Heart left ventricle (tissue), 16 donors: ENCODE measurements at places on chromosomes 12 and 14. TPM values are rescaled to one million over a fixed set of nuclear protein-coding genes. Genes with fewer than 3 reads are reported as not detected.

Gene SLC7A7
- total RNA-seq = 1.8 TPM

DNA sequence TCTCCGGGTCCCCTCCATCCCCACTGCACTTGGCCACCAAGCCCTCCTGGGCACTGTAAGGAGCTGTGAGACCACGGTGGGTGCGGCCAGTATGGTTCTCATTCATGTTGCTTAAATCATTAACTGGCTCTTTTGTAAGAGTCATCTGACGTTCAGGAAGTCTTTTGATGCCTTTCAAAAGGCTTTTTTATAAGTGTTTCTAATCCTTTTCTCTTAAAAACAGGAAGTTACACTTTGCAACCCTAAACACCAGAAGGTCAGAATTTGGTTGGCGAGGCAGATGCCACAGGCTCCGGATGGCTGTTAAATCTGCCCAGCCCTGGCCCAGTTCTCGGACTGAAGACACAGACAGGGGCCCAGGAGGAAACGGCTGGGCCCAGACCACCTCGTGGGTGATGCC, 26.1 kb upstream of the DIO3 start:
- DNase-seq = no peak

Gene CLEC2A
- total RNA-seq = not detected

Gene PKP2
- total RNA-seq = 402 TPM

Gene BEGAIN
- total RNA-seq = 0.14 TPM

- no peak for DNase-seq
These were observed 164.1 kb downstream of the SPTSSA start for GRCh38 chr14:34297786-34298520.

DNA sequence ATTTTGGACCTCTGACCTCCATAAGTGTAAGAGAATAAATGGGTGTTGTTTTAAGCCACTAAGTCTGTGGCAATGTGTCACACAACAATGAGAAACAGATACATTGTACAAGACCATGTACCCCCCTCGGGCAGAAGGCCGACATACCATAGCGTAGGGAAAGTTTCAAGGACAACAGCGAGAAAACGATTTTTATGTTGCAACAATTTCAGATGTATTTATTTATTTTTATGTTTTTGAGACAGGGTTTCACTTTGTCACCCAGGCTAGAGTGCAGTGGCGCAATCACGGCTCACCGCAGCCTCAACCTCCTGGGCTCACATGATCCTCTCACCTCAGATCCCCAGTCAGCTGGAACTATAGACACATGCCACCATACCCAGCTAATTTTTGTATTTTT, 136.4 kb upstream of the NCOR2 start:
- no peak for DNase-seq

GRCh38 chr14:39974036-39974435, 541.8 kb upstream of the FBXO33 start:
- no peak for DNase-seq

Gene FUT8
- total RNA-seq = 15.8 TPM

GRCh38 chr14:71444030-71444822, 488.0 kb upstream of the RGS6 start:
- no peak for DNase-seq

Gene ADCY6
- total RNA-seq = 103 TPM

Gene RBMS2
- 32.5 TPM for total RNA-seq

- DNase-seq = no peak
These were observed 29.2 kb downstream of the SMUG1 start for GRCh38 chr12:54159589-54159988.

DNA sequence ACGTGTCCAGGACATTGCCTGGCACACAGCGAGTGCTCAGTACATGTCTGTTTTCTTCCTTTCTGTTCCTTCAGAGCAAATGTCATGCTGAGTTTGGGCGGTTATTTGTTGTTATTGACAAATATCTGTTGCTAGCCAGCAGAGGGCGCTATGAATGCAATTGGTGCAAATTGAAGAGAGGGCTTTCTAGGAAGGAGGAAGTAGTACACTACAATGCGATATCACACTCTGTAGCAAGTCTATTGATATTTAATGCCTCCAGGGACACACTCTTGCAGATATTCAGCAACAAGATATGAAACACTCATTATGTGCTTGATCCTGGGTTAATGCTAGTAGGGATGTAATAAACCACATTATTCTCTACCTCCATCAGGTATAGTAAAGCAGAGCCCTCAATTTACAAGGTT, 267.3 kb upstream of the SRRM4 start:
- DNase-seq = no peak

Gene TDRD9
- total RNA-seq = 1.1 TPM

GRCh38 chr12:115873451-115874082, 403.9 kb downstream of the MED13L start:
- DNase-seq = no peak

DNA sequence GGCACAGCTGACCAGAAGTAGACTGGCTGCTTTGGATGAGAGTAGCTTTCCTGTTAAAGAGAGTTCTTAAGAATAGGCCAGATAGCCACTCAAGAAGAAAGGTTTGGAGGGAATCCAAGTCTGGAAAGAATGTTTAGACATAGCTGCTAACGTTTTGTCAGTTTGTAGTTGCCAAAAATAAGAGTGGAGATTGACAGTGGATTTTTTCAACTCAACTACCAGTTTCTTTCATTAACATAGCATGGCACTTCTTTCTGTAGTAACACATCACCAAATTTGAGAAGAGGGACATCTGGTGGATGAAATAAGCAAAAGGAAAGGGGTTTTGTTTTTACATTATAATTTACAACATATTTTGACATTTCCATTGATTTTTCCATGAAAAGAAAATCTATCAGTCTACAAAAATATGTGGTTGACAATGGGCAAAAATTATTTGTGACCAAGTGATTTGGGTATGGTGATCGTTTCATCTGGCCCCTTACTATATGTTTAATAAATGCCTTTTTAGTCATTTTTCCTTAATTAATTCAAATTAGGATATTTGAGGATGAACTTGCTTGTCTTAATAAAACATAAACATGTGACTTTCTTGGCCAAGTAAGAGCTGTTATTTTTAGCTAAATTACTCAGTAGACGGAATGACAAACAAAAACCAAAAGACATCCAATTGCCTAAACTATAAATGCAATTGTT, 71.1 kb downstream of the PTPRR start:
- no peak for DNase-seq

GRCh38 chr14:86954623-86955022, 1038.4 kb downstream of the GALC start:
- no peak for DNase-seq

Gene DCN
- 1,187 TPM for total RNA-seq

Gene GRIN2B
- not detected for total RNA-seq

Gene CEBPE
- 0.32 TPM for total RNA-seq

DNA sequence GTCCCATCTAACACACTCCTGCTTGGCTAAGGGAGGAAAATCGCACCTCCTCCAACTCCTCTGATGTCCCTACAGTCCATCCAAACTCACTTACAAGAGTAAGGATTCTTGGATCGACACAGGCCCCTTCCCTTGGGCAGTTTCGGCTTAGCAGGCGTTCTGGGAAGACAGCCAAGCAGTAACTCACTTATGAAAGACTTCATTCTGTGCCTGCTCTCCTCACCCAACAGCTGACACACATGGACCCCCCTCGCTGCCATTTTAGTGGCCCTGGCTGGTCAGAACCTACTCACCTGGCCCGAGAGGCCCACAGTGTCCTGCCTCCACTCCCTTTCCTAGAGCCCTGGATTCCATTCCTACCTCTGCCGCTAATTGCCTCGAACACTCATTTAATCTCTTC, 52.3 kb upstream of the BCL2L14 start:
- no peak for DNase-seq

DNA sequence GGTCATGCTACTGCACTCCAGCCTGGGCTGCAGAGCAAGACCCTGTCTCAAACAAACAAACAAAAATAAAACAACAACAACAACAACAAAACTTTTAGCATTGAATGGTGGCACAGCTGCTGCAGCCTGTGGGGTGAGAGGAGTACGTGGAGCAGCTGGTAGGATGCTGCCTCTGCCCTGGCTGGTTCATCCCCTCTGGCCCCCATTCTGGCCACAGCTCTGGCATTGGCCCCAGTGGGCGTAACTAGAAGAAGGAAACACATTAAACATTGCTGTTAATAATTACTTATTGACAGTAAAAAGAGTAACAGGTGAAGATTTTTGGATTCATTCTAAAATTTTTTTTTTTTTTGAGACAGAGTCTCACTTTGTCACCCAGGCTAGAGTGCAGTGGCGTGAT, 28.8 kb upstream of the C2CD5 start:
- no peak for DNase-seq

DNA sequence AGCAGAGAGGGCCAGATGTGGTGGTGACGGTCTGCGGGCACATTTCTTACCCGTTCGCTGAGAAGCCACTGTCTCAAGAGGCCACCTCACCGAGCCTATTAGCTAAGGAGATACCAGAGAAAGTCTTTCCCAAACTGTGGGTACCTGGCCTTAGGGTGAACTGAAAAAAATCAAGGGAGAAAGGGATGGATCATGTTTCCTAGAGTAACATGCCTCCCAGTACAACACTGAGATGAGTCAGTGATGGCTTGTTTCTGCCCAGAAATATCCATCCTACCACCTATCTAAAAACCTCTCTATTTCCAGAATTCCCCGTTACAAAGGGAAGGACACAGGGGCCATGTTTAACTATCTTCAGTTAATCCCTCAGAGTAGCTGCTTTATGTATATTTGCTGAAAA, 83.7 kb downstream of the LMNTD1 start:
- DNase-seq = no peak

GRCh38 chr14:94545131-94545841, 16.0 kb upstream of the SERPINA4 start:
- DNase-seq = no peak

DNA sequence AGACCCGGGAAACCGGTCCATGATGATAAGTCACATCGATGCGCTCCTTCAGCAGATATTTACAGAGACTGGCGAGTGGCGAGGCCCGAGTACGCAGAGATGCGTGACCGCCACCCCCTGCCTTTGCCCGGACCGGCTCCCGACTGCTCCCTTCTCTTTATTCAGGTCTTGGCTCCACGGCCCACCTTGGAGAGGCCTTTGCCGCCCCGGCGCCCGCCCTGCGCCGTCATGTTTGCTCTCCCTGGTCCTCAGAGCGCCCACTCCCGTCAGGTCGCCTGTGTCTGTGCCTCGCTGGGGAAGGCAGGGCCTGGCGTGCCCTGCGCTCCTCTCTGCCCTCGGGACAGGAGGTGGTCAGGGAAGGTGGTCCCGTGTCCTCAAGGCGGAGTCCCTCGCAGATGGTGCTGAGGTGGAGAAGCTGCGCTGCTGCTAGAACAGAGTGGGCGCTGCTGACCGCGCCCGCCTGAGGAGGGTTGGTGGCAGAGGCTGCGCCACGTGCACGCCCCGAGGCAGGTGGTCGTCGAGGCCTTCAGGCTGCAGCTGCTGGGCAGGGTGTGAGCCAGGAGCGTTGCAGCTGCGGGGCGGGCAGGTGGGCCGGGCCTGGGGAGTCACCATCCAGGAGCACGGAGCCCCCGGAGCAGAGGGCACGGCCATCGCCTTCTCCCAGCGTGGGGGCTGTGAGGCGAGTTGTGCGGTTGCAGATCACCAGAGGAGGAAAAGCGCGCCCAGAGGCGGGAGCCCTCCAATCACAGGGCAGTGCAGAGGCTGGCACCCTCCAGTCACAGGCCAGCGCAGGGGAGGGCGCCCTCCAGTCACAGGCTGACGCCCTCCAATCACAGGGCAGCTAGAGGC, 27.2 kb downstream of the DDX51 start:
- no peak for DNase-seq

- no peak for DNase-seq
These were observed 103.0 kb downstream of the VCPKMT start for GRCh38 chr14:50013198-50013918.

GRCh38 chr14:39755269-39755878, 323.1 kb upstream of the FBXO33 start:
- no peak for DNase-seq

GRCh38 chr14:96090441-96091148, 51.4 kb downstream of the C14orf132 start:
- peak; percentile 82 for DNase-seq

DNA sequence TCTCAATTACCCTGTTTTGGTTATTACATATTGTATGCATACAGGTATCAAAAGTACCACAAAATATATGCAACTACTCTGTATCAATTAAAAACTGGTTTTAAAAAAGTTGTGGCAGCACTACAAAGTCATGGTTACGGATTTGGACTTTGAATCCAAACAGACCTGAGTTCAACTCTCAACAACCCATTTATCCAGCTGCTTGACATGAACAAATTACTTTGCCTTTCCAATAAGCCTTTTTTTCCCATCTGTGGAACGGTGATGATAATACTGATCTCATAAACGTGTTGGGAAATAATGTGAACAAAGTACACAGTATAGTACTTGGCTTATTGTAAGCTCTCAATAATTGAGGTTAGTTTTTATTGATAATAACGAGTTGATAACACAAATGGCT, 85.0 kb downstream of the MNAT1 start:
- no peak for DNase-seq

Gene EXOC3L4
- 0.21 TPM for total RNA-seq

Gene AICDA
- total RNA-seq = not detected
